Stimulated activated CD8-positive, alpha-beta memory T cell treated with anti-CD3 and anti-CD28 coated beads, Interleukin-15, amount 100 ng/mL, for 1 hour (primary cell): ENCODE measurements at places on chromosomes 3 and 15.
A peak's percentile ranks its signal among the peaks of the same experiment; 100 is the strongest.

DNA sequence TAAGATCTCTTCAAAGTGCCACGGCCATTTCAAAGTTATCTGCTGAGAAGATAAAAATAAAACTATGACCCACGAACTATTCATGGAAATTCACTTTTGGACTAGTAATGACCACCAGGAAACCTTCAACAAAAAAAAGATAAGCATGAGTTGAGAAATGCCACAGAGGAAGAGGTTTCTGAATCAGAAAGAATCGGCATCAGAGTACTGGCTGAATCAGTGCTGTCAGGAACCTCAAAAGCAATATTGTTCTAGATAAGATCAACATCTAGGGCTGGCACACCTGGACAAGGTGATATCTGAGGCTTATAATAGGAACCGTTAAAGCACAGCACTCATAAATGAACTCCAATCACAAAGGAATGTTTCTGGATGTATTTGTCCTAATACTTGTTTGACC is 72.7 kb downstream of the PEAK1 start:
- no peak for DNase-seq

DNA sequence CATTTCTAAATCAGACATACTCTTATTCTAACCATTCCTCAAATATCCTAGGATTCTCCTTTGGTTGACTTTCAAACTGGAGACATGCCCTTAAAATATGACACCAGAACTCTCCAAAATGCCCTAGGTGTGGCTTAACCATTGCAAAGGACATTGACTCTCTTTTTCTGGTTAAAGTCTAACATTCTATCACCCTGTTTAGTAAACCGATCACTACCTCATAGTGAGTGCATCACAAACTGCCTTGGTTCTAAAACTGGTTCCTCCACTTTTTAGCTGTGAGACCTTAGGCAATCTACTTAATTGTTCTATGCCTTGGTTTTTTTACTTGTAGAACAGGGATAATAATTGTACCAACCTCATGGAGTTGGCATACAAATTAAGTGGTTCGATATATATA is 224.3 kb downstream of the CDIN1 start:
- DNase-seq = no peak

GRCh38 chr15:61049028-61049427 is 180.1 kb downstream of the RORA start:
- no peak for DNase-seq

DNA sequence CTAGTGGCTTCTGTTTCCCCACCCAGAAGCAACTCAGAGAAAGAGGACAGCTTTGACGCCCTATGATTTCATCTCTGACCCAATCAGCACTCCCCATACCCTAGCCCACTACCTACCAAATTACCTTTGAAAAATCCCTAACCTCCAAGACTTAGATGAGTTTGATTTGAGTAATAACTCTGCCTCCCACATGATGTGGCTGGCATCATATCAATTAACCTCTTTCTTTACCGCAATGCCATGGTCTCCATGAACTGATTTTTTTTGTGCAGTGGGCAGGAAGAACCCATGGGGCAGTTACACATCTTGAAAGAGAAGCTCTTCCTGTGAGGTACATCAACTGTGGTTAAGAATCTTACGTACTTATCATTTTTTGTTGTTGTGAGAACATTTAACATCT is 25.5 kb upstream of the APOD start:
- no peak for DNase-seq

DNA sequence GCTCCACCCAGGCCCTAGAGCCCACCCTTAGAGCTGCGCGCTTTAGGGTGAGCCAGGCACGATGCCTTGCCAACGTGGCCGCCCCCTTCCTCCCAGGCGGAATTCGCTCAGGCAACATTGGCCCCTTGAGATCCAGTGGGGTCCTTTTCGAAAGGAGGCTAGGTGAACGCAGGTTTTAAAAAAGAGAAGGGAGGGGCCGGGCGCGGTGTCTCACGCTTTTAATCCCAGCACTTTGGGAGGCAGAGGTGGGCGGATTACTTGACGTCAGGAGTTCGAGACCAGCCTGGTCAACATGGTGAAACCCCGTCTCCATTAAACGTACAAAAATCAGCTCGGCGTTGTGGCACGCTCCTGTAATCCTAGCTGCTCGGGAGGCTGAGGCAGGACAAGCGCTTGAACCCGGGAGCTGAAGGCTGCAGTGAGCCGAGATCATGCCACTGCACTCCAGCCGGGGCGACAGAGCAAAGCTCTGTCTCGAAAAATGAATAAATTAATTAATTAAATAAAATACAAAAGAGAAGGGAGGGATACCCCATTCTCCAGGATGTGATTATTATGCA is 984 bp upstream of the RPP25 start:
- DNase-seq = no peak

DNA sequence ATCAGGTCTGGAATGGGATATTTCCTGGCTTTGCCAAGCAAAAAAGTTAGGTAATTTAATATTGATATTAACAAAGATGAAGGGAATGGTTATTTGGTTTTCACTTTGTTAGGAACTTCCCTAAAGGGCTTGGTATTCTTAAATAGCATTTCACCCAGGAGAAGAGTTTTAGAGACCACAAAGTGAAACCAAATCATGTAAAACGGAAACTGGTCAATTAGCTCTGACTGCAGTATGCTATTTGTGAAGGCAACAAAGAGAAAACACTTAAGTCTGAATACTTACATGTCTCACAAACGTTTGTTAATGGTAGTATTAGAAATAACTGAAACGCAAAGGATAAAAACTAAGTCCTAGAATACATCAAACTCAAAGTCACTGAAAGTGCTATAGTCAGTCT is 32.4 kb upstream of the SETMAR start:
- DNase-seq = no peak

GRCh38 chr3:113283306-113283705 is 71.9 kb downstream of the BOC start:
- no peak for DNase-seq

- DNase-seq = no peak
Measured at GRCh38 chr3:146306656-146307455, 56.0 kb upstream of the PLSCR4 start.

- DNase-seq = no peak
Measured at GRCh38 chr15:60386615-60387014, 11.2 kb downstream of the ANXA2 start.

DNA sequence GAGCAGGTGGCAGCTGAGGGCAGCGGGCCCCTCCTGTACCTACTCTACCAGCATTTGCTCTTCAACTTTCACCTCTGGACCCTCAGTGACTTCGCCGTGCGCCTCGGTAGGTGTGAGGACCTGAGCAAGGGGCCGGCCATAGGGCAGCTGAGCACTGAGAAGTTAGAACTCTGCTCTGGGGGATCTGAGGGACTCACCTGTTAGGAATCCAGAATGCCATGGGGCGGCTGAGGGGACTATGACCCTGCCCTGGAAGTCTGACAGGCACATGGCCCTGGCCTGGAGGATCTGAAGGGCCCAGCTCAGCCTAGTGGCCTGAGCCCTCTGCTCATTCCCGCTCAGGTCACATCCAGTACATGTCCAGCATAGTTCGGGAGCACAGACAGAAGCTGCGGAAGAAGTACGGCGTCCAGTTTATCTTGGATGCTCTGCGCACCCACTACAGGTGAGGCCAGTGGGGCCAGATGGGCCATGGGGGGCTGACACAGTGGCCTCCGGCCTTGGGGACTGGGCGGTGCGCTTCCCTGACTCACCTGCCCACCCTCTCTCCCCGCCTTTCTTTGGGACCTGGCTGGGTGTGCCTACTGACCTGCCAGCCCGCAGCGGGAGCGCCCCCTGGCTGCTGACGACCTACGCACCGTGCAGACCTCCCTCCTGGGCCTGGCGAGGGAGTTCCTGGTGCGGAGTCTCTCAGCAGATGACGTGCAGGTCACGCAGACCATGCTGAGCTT is 18.8 kb downstream of the NBEAL2 start:
- DNase-seq = peak; percentile 56

DNA sequence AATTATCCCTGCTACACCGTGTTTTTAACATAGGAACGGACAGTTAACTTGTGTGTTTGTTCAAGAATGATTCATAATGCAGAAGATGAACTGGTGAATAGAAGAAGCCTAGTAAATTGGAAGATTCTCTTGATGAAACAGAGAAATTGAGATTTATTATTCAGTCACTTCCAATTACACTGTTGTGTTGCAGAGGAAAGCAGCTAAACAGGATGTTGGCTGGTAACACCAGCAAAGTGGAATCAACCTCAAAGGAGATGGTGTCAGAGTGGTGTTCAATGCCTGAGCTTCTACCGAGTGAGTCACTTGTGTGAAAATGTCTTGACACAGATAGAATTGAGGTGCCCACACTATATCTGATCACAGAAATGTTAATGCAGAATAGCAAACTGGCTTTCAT is 399.6 kb downstream of the LPP start:
- no peak for DNase-seq

- DNase-seq = no peak
Measured at GRCh38 chr15:65837301-65838294, 31.7 kb upstream of the RAB11A start.

DNA sequence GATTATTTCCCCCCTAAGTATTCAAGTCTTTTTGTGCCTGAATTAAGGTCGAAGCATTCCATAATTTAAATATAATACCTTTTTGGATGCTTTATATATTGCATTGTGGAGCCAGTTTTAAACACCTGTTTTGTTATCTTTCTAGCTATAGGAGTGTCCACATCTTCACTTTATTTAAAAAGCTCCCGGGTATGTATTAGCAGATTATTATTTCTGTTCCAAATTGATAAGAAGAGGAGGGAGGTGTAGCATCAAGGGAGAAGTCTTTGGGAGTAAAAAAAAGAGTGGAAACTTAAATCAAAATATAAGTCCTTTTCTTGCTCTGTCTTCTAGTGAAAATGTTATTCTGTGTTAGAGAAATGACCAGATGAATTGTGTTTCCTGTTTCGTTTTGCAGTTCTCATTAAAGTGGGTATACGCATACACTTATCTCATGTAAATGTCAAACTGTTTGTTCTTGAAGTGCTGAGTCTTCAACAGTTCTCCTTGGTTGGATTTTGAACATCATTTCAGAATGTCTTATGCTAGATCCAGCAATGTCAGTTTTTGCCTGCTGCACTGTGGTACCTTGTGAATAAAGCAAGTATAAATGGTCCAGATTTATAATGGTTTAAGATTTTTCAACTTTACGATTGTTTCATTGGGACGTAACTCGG is 105.8 kb downstream of the FNDC3B start:
- no peak for DNase-seq

DNA sequence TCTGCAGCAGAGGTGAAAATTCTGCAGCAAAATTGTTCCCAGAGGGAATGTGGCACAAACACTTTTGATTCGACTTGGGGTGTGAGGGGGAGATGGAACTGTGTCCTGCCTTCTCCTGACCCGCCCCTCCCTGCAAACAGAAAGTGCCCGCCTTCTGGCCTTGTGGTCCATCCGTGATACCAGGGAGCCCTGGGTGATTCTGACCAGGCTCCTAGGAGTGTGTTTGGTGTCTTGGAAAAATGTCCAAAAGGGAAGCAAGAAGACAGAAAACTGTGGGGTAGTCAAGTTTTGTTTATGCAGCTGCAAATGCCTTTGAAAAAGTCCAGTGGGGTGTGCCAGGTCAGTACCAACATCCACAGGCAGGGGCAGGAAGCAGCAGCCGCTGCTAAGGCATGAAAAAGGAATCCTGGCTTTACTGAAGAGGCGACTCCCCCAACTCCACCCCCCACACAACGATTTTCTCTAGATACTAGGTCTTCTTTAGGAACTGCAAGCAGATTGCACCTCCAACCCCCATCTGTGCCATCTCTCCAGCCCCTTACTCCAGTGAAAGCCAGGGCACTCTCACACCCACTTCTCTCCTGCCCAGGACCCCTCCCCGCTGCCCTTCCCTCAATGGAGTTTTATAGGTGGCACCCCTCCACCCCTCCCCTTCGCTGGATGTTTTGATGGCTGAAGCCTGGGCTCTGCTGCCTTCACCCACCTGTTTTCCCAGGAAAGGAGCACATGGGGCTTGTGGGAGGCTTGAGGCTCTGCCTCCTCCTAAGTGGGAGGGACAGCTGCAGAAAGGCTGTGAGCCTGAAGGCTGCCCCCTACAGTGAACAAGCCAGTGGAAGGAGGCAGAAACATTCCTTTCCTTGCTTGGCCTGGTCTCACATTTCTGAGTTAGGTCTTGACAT is 82.4 kb upstream of the HERC1 start:
- DNase-seq = no peak

GRCh38 chr15:92606126-92606835 is 49.3 kb downstream of the FAM174B start:
- DNase-seq = no peak

DNA sequence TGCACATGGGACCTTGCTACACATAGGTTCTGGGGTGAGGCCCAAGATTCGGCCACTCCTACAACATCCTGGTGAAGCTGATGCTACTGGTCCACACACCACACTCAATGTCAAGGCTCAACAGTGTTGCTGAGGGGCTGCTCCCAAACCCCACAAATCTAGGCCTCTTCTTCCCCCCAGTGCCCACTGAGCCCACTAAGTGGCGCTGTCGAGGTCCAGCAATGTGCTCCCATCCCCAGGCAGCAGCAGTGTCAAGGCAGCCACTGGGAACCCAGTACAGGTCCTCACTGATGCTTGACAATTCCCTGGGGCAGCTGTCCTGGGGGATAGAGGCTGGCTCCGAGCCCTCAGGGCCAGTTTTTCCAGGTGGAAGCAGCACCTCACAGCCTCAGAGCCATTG is 21.5 kb downstream of the SCN5A start:
- DNase-seq = no peak

- no peak for DNase-seq
Measured at GRCh38 chr3:12579905-12580304, 23.0 kb downstream of the MKRN2 start.

DNA sequence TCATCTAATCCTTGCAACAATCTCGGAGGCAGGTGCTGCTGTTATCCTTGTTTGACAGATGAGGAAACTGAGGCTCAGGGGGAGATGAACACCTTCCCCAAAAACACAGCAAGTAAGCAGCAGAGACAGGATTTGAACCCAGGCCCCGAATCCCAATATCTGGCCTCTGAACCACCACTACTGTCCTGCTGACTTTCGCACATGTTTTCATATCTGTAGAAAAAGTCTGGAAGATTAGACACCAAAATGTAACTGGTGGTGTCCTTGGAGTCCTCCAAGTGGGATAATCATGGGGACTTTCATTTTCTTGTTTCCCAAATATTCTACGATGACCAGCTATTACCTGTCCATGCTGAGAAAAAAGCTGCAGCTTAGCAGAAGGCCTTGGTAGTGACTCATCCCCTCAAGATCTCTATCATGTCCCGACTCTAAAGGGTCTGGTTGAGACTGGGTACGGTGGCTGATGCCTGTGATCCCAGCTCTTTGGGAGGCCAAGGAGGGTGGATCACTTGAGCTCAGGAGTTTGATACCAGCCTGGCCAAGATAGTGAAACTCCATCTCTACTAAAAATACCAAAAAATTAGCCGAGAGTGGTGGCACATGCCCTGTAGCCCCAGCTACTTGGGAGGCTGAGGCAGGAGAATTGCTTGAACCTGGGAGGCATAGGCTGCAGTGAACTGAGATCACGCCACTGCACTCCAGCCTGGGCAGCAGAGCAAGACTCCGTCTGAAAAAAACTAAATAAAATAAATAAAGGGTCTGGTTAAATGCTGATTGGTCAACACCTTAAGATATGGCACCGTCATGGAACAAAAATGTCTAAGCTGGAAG is 8.6 kb downstream of the IRAK2 start:
- DNase-seq = no peak
